ENCODE measurements at places on chromosomes 2 and 18.

DNA sequence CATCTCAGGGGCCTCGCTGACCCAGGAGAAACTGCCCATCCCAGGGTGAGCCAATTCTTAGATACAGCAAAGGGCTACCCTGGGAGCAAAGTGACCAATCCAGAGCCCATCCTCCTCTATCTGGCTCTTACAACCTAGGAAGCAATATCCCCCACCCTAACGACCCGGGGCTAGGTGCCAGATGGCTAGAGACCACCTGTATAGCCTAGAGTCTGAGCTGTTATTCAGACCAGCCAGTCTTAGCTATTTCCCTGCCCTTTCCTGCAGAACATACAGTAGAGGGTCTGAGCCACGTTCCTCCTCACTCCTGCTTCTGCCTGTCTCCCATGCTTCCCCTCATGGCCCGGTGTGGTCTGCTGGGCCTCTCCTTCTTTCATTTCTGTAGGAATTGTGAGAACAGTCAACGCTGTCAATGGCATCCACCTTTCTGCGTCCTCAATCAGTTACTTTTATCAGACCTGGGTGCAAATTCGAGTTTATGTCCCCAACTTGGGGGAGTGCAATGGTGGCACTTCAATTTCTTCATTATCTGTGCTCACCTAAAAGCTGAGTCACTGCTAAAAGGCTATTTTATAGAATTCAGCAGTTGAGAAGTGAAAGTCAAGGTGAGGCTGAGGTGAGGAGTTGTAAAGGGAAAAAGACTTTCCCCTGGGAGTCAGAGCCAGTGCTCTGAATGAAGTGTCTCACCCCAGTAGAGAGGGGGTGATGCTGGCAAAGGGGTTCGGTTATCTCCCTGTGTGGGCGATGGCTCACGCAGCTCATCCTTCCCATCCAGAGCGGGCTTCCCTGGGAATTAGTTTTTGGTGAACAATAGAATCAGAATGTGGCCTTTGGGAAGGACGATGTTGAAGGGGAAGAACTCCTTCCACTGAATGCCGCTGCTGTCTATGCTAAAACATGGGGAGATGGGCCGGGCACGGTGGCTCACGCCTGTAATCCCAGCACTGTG lies 42.4 kb downstream of the LONRF2 start:
- DNase-seq = no peak

DNA sequence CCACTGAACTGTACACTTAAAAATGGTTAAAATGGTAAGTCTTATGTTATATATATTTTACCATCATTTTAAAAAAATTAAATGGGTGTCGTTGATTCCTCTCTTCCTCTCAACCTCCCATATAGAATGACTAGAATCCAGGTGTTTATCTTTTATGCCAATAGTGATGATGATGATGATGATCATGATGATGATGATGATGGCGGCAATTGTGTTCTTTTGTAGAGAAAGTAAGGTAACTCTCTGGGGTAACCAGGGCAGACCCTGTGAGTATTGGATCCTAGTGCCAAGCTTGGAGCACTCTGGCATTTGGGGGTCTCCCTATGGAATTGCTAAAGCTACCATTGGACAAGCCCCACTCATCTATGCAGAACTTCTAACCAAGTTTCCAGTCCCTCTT lies 113.6 kb downstream of the GLI2 start:
- no peak for DNase-seq

DNA sequence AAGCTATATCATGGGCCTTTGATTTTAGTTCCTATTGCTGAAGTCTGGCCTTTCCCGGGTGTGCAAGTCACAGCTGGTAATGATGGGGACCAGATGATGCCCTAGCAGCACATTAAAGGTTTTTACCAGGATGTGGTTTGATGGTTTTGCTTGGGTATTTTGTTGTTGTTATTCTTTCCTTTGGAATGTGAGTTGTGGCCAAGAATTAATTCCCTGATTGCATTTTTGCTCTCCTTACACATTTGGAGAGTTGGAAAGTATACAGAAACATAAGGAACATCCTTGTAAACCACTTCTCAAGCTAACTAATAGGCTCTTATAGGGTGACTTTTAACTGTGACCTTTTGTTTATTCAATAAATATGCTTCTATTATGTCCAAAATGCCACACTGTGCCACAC lies 154.1 kb upstream of the MMADHC start:
- no peak for DNase-seq

DNA sequence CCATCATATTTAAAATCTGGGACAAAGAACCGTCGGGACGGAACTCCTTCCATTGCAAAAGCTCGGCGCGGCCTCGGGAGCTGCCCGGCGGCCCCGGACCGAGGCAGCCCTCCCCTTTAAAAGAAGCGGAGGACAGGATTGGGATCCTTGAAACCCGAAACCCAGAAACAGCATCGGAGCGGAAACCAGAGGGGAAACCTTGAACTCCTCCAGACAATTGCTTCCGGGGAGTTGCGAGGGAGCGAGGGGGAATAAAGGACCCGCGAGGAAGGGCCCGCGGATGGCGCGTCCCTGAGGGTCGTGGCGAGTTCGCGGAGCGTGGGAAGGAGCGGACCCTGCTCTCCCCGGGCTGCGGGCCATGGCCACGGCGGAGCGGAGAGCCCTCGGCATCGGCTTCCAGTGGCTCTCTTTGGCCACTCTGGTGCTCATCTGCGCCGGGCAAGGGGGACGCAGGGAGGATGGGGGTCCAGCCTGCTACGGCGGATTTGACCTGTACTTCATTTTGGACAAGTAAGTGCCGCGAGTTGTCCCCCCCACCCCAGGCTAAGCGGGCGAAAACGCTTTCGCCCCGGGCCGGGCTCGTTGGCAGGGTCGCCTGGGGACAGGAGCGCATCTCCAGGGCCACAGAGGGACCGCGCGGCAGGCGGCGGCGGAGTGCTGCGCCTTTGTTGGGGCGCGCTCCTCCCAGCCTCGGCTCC lies at the start of gene ANTXR1:
Gene ANTXR1, plus strand, starts transcription at position 38 of the 698 bp plus-strand sequence. Its CDS starts 321 bp downstream, at position 359.
- DNase-seq = no peak
